Stimulated activated CD4-positive, alpha-beta T cell treated with anti-CD3 and anti-CD28 coated beads, Interleukin-1b, Interleukin-23, amount 100 ng/mL, for 48 hours (primary cell): ENCODE measurements at places on chromosomes 11 and 22.

GRCh38 chr22:34105461-34106062 is 185.3 kb upstream of the LARGE1 start:
- peak; percentile 23 for DNase-seq

- no peak for DNase-seq
Observed at GRCh38 chr22:39470451-39471291, 13.9 kb downstream of the MGAT3 start.

DNA sequence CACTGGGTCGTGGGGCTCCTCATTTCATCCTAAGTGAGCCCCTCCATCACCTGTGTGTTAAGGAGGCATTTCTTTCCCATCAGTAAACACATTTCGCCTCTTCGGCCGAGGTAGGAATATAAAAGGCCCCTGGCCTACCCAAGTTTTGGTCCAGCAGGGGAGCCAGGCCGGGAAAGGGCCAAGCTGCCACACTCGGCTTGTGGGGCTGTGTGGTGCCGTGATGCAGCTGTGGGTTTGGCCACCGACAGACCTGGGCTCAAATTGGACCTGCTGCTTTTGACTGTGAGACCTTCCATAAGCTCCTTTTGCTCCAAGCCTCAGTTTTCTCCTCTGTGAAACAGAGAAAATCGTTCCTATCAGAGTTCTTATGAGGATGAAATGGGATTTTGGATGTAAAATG is 771 bp downstream of the NDUFV1 start:
- DNase-seq: no peak

GRCh38 chr11:123797114-123797513 is 9.0 kb downstream of the OR6M1 start:
- no peak for DNase-seq

- DNase-seq: no peak
Observed at GRCh38 chr11:73968356-73968966, 14.2 kb downstream of the UCP2 start.

GRCh38 chr11:15816260-15816871 is 540.0 kb downstream of the SOX6 start:
- peak; percentile 7 for DNase-seq

DNA sequence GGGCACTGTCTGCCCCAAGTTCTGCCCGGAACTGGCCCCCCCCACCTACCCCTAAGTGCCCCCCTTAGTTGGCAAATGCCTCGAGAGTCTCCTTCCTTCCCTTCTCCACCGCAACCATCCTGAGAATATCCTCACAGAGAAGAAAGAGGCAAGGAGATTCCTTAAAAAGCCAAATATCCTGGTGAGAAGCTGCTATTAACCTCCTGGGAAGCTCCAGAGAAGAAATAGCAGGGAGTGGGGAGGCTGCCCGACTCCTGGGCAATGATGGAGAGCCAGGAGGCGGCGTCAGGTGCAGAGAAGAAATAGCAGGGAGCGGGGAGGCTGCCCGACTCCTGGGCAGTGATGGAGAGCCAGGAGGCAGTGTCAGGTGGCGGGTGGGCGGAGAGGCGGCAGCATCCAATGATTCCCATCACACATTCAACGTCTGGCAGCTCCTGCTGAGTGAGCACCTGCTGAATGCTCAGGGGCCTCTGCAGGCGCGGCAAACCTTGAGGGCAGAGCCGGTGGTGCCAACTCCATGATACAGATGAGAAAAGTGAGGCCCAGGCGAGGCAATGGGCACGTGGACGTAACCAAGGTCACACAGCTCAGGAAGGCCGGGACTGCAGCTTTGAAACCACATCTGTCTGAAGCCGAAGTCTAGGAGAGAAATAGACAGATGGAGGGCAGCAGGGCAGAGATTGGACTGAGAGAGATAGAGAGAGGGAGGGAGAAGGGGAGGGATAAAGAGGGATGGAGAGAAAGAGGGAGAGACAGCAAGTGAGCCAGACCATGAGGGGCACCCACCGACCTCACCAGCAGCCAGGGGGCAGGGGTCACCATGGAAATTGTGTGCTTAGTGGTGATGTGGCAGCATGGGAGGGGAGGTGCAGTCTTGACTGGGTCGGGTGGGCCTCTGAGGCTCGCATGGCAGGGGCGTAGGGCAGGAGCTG is 58.3 kb downstream of the CYTH4 start:
- no peak for DNase-seq

DNA sequence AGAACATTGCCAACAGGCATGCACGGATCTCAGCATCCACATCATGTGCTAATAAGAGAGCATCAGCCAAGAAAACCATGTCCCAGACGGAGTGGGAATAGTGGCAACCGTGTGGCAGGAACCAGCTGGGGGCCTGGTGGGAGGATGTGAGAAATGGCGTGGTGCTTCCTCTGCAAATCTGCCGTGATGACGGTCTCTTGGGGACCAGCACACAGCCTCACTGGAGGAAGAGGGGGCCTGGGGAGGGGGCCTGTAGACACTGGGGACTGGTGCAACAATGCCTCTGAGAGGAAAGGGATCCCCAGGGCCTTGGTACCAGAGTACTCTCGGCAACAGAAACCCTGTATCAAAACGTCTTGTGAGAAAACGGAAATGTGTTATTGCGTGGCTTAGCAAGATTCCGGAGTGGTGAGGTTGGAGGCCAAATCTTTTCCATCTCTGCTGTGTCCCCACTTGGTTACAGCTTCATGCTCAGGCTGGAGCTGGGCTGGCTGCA is 154.3 kb upstream of the TBCEL start:
- DNase-seq: no peak

GRCh38 chr11:46366661-46367161 is 14.8 kb upstream of the MDK start:
- DNase-seq: no peak

DNA sequence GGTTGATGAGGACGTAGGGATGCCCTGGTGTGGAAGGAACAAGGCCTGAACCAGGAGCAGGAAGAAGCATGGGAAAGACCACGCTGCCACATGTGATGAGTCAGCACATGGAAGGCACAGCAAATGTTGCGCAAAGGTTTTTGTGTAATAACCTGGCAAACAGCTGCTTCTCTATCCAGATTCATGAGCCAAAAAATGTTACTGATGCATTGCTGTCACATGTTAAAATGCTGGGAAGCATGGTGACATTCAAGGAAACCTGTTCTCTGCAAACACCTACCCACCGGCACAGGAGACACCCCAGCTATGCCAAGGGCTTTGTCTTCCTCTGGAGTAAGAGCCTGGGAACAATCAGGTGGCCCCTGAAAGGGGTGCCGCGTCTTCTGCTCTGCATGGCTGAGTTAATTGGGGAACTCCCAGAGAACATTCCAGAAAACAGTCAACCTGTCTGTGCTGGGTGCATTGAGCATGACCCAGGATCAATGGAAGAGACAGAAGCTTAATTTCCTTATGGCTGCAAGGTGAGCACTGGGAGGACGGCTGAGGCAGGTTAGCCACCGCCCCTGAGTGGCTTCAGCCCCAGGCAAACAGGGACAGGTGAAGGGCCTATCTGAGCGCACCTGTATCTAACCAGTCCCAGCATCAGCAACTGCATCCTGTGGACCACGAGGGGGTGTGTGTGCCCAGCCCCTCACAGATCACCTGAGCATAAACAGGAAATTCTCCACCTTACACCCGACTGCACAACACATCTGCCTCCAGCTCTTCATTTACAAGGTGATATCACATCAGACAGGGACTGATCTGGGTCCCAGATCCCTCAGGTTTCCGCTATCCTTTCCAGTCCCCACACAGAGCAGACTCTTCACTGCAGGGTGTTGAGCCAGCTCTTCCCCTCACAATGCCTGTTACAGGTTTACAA is 108.4 kb downstream of the GGTLC2 start:
- DNase-seq: no peak

GRCh38 chr11:110513846-110514437 is 84.2 kb downstream of the FDX1 start:
- DNase-seq: no peak

- DNase-seq: no peak
Observed at GRCh38 chr22:18035751-18036150, 11.4 kb upstream of the MICAL3 start.

DNA sequence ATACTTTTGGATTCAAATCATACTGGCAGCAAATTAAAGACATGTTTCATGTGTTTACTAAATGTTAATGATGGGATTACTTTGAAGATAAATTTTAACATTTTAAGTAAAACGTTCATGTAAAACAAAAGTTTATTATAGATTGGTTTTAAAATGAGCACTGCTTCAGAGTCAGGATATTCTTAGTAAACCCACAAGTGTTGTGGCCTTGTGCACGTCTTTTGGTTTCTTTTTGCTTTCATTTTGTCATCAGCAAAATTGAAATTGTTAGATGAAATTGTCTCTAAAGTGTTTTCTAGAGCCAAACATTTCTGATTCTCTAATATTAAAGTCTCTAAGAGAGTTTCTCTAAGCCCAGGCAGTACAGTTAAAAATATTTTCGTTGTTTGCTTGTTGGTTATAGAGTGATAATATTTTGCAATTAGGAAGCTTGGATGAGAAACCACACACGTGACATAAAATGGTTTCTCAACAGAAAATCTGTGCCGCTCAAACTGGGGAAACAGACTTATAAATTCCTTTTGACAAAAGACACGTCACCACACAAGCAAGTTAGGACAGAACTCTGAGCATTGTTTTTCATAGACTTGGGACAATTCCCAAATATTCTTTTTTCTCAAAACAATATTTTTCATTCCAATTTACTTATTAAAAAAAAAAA is 164.4 kb downstream of the TEAD1 start:
- DNase-seq: no peak

GRCh38 chr11:59859673-59860072 is 6.6 kb downstream of the TCN1 start:
- DNase-seq: no peak

DNA sequence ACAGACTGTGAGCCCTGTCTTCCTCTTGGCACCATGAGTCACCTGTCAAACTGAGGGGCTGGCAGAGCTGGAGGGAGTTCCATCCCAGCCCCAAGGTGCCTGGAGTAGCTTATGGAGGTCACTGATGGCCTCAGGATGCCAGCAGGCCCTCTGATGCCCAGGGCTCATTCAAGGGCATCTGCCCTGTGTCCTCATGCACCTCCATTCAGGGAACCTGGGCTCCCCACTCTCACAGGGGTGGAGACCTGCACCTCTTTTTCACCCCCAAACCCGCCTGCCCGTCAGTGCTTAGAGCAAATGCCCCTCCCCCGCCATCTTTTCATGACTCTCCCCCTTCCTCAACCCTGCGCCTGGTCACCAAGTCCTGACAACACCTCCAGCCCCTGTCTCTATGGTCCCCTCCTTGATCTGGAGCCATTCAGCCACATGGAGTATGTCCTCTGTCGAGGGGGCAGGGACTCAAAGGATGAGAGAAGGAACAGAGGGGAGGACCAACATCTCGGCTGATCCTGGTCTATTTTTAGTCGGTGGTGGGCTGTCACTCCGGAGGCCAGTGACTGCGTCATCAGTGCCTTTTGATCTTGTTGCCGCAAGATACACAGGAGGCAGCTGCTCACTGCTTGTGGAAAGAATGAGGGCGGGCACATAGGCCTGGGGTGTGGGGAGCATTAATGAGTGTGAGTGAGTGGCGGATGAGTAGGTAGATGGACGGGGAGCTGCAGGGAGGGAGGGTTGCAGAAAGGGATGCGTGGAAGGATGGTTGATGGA is 72.2 kb downstream of the CDKN1C start:
- peak; percentile 11 for DNase-seq

DNA sequence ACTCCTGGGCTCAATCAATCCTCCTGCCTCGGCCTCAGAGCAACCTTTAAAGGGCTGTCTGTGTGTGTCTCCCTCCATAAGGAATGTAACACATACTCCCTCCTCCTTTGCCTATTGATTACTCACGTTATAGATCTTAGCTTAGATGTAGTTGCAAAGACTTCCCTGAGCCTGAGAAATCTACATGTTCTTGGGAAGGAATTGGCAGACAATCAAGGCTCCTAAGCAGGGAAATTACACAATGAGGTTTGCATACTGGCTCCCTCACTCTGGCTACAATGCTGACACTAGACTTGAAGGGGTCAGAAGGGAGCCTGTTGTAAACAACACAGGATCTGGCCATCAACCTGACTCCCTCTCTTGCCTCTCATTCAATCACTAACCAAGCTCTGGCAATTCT is 5.2 kb upstream of the OLFML1 start:
- DNase-seq: no peak

DNA sequence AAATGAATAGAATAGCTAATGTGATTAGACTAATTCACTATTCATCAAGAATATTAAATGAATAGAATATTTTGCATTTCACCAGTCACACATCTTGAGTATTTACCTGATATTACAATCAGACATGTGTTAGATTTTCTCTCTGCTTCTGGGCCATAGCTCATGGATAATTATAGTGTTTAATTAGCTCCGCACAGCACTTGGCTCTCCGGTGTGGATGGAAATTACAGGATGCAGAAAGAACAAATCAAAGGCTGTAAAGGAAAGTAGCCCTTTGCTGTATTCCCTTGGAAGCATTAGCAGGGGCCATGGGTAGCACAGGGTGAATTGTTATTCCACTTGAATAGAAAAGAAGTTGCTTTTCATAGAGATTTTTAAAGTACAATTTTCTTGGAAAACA is 320.3 kb upstream of the SORL1-AS1 start:
- no peak for DNase-seq

- DNase-seq: peak; percentile 21
Observed at GRCh38 chr22:49807780-49808708, 19.6 kb downstream of the BRD1 start.

GRCh38 chr11:133011604-133012003 is 520.7 kb downstream of the OPCML start:
- DNase-seq: no peak

GRCh38 chr11:118152020-118152551 is 537 bp downstream of the SCN4B start:
- DNase-seq: no peak

DNA sequence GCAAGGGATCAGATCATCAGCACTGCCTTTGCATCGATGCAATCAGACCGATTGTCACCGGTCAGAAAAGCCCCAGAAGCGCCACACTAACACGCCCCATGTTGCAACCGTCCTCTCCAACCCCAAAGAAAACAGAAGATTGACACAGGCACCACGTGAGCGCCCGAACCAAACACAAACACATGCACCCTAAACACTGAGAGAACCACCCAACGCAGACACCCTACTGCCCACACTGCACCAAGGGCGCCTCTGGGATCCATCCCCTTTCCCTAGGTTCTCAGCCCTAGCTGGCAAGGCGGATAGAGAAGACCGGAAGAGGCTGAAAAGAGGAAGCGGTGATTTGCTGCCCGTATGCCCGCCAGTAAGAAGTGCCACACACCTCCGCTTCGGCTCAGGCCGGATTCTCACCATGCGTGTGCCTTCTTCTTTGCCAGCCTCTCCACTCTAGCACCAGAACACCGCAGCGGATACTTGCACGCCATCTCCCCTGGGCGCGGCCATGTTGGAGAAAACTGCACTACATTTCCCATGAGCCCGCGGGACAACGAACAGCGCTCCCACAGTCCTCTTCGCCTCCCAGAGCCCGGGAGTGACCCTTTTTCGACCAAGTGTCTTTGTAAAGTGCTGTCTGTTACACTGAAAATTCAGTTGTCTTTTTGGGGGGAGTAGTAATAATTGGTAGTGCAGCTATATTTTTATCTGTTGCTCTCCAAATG is at the start of gene ALKBH8:
Gene ALKBH8 (minus strand): TSS at position 517 of the 719 bp plus-strand sequence. CDS start 4,842 bp downstream, outside the sequence.
- DNase-seq: peak; percentile 78
